ENCODE measurements at places on chromosomes 13 and 19.

DNA sequence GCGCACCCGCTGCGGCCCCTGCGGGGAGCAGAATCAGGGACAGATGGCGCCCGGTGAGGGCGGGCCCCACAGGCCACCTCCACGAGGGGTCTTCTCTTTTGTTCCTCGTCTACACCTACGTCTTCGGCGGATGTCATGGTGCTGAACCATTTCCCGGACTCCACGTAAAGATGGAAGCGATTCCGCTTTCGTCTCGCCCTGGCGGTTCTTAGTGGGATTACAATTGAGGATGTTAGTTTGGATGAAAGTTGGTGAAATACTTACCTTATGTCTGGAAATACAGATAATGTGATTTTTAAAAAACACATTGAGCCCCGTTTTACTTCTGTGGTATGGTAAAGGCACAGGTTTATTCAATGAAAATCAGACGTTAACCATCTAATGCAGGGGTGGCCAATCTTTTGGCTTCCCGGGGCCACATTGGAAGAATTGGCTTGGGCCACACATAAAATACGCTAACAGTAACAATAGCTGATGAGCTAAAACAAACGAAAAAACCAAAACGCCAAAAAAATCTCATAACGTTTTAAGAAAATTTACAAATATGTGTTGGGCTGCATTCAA, 1.4 kb upstream of the ZMYM5 start:
- peak; percentile 43 for DNase-seq

DNA sequence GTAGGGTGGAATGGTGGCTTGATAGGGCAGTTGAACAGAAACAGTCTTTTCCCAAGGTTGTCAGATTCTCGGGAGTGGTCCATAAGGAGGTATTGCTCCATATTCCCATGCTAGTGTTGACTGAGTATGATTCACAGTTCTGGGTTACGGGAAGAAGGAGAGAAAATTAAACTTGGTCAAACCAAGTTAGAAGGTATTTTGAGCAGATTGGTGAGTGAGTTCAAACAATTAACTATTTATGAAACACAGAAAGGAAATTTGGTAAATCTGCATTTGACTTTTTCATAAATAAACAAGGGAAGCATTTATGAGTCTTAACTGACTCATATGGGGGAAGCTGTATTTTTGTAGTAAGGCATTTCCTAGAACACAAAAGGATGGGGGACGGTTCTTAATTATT, 2419.4 kb downstream of the PCDH9 start:
- DNase-seq, result no peak

DNA sequence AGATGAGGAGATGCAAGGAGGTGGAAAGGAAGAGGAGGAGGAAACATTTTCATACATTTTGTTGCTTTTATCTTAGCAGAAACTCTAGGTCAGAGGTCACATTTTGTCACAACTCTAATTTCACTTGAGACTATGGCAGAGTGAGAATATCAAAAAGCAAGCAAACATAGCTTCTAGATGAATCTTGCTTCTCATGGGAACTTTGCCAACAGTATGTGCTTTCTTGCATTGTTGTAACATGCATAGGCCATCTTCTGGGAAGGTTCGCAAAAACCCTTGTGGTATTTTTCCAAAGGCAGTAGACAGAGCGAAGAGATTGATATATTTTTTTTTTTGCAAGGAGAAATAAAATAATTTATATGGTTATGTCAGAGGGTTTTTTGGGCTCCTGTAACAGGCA, 291.3 kb downstream of the MTUS2 start:
- DNase-seq, result no peak

- DNase-seq, result no peak
Observed at GRCh38 chr13:56864451-56864850, 276.3 kb upstream of the PRR20A start.

GRCh38 chr19:37251308-37252229, 33.6 kb downstream of the ZNF383 start:
- peak; percentile 3 for DNase-seq

GRCh38 chr19:56132316-56132822, 8.7 kb upstream of the ZNF444 start:
- no peak for DNase-seq

GRCh38 chr19:17555929-17556813, 722 bp downstream of the COLGALT1 start:
- no peak for DNase-seq

DNA sequence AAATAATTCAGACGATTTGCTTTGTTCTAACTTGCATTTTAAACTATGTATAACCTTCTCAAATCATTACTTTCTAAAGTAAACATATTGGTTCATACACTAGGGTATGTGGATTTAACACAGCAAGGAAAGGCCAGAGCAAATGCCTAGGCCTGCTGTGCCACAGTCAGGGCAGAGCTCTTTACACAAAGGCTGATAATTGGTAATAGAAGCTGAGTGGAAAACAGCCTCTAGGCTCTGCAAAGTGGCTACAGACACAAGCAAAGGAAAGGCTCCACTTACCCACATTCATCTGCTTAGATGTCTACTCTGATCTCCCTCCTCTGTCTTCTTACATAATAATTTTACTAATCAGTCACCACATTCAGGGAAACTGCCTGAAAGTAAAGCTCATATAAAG, 382.9 kb downstream of the OLFM4 start:
- DNase-seq, result no peak

- DNase-seq, result no peak
Observed at GRCh38 chr13:30446126-30446500, 19.6 kb downstream of the HMGB1 start.

- DNase-seq, result no peak
Observed at GRCh38 chr13:106534639-106535551, 567 bp downstream of the EFNB2 start.

GRCh38 chr19:41932259-41932719, 4.0 kb upstream of the ERFL start:
- no peak for DNase-seq

- DNase-seq, result no peak
Observed at GRCh38 chr13:35888457-35888883, 242.7 kb downstream of the DCLK1 start.

DNA sequence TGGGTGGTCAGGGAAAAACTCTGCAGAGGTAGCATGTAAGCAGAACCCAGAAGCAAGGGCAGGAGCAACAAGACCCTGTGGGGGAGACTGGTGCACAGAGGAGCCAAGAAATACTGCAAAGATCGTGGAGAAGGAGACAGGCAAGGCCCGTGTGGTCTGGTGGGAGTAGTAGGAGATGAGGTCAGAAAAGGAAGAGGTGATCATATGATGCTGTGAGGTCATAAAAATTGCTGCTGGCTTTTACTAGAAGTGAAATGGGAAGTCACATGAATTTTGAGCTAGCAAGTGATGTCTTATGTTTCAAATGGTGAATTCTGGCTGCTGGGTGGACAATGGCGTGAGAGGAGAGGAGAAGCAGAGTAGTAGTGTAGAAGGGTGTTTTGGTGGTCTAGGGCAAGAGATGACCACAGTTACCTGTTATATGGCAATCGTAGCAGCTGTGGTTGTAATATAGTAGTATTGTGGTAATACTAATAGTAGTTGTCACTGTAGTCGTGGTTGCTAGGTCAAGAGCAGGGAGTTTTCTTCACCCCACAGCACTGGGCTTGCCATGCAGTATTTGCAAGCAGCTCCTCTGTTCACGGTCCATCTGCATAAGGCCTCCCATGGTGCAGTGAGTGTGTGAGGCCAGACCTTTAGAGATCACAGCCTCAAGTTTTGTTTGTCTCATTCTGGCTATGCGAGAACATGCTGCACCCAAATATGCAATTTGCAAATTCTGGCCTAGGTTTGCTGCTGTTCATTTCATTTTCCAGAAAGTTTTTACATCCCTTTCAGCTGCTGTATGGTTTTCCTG, 205.0 kb downstream of the TSHZ3 start:
- no peak for DNase-seq

DNA sequence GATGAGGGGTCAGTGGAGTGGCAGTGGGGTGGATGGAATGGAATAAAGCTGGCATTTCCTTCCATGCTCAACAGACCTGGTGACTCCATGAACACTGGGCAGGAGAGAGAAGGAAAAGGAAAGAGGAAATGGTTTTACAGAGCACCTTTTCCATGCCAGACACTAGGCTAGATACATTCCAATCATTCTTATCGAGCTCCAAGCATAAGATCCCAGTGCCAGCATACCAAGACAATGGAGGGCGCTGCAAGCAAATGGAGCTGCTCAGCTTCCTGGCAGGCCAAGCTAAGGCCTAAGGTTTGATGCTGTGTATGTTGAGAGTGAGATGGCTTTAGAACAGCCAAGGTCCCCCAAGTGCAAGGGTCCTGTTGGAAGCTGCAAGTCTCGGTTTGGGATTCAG, 113.2 kb downstream of the HSPH1 start:
- no peak for DNase-seq

GRCh38 chr13:99113351-99113750, 87.3 kb upstream of the UBAC2 start:
- DNase-seq, result no peak

GRCh38 chr13:69324090-69324886, 783.3 kb upstream of the ATXN8OS start:
- no peak for DNase-seq

GRCh38 chr13:106104281-106104901, 431.1 kb downstream of the EFNB2 start:
- DNase-seq, result no peak

DNA sequence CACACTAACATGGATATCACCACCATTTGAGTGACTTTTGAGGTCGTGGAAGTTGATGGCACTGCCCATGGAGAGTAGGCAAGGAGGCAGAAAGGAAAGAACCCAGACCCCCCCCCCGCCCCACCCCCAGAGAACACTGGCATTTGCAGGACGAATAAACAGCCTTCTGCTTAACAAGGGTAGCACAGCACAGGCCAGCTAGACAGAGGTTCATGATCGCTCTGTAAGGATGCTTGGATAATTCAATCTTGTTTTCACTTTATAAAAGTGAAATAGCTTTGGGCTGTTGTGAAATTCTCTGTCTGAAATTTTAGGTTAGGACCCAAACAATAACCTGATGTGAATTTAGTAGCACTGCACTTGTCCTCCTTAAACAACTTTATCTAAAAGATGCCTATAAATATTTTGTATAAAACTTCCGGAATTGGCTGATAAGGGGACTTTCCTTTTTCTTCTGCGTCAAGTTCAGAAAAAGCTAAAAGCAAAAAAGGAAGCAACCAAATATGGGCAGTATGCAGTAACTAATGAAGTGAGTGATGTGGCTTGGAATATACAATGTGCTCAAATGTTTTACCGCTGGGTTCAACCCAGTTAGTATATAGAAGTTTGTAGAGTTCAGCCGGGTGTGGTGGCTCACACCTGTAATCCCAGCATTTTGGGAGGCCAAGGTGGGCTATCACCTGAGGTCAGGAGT, 163.7 kb downstream of the SHISA2 start:
- DNase-seq, result no peak

DNA sequence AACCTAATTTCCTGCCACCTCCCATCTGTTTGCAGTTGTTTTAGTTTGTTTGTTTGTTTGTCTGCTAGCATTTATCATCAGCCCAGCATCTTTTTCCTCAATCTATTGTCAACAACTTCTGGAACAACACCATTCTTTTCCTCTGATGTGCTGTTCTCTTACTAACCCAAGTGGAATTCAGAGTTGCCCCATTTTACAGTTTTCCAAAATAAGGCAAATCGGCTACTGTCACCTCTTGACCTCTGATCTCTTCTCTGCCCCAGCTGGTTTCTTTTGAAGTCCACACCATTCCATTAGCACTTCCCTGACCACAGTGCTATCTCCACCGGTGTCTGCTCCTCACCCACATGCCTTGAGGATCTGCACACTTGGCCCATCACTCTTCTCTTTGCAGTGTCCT, 102.4 kb downstream of the EFNB2 start:
- no peak for DNase-seq

DNA sequence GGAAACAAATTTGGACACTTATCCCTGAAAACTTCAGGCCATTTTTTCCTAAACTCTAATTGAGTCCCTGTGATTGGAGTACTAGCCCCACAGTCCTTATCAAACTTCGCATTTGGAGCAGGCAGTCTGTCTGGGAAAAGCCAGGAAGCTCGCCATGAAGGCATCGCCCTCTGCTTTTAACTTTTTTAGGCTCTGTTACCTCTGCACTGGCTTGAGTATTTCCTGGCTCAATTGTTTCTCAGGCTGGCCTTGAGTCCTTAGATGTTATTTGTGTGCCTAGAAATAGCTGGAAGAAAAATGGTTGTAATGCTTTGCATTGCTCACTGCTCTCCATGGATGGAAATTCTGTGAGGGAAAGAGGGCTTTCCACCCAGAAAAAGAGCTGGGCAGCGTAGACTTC, 24.2 kb downstream of the ACTN4 start:
- no peak for DNase-seq

- DNase-seq, result no peak
Observed at GRCh38 chr19:28319227-28319626, 893.7 kb downstream of the UQCRFS1 start.

DNA sequence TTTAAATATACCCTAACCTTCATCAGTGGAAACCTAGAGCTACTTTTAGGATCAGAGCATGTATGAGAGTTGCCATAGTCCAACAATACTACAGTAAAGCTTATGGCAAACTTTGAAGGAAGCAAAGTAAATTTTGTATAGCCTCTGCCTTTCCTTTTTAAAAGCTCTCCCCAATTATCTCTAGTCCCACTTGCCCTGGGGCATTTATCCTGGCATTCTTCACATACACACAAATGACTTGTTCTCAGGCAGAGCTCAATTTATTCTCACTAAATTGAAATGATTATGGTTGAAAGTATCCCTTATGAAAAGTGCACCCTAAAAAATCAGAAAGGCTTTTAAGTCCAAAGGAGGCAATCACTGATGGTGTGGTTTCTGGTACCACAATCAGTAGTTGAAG, 94.1 kb upstream of the UFM1 start:
- no peak for DNase-seq

DNA sequence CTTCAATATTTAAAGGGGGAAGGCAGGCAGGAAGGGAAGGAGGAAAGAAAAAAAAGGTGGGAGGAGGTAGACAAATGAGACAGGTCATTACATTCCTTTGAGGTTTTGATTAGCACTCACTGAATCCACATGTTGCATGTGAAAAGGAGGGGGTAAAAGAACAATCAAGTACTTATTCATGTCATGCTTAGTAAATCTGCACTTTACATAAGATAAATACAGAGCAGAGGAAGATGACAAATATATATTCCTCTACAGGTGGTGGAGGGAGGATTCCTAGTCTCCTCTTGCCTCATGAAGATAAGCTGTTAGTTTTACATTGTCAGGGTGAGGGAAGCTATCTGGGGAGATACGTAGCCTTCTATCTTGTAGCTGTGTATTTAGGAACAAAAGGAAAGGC, 1645.4 kb upstream of the SPRY2 start:
- no peak for DNase-seq

DNA sequence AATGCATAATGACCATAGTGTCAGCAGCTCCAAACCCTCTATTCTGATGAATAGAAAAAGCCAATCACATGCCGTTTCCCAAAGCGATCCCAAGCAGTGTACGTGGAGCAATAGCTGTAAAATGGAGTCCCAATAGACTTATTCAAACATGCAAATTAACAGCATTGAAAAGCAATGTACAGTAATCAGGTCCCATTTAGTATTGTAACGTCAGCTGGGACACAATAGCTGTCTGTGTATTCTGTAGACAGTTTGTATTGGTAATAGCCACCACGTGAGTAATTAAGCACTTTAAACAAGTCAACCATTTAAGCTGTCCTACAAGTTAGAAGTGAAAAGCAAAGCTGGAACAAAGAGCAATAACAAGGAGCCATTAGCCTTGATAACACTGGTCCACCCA, 698.2 kb downstream of the PCDH17 start:
- DNase-seq, result peak; percentile 0

- no peak for DNase-seq
Observed at GRCh38 chr19:57583104-57583520, 833 bp upstream of the ZIK1 start.

All from NCI-H2107 (cell line).